Motor neuron (in vitro differentiated cells): ENCODE measurements at places on chromosomes 4 and X.

DNA sequence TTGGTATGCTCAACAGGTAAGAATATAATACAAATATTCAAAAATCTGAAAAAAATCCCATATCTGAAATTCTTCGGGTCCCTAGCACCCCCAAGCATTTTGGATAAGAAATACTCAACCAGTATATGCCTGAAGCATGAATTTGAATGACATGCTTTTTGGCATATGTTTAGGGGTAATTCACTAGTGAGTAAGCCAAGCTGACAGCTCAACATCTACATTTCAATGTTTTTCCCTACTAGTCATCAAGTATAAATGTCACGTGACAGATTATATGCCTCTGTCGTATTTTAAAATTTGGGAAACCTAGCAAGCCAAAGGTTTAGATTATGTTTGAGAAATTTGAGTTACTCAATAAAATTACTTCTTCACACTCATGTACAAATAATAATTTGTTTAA, 125.1 kb downstream of the FGF16 start:
- ATAC-seq: no peak

DNA sequence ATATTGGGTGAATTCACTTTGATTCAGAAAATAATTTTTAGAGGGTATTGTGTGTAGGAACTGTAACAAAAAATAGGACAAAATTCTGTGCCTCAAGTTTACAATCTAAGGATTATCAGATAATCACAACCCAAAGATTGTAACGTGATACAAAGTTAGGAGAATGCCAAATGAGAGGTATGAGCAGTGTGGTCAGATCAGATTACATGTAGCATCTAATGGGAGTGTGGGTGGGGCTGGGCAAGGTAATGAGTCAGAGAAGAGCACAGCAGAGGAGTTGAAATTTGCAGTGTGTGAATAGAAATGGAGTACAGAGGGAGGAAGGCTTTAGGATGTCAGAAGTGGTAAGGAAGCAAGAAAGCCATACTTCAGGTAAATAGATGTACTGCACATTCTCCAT, 103.4 kb upstream of the TEX13A start:
- no peak for ATAC-seq

DNA sequence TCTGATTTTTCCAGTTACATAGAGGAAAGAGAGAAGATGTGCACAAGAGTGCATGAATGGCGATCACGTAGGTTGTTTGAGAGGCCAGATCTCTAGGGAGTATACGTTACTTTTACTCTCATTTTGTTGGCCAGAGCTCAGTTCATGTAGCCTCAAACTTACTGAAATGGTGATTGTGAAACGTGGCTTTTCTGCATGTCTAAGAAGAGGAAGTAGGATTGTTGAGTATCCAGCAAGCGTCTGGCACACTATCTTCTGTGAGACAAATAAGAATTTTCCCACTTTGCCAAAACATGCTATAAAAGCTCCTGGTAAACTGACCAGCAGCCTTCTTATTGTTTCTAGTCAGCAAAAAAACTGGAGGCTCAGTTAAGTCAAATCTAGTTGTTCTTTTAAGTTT, 264.5 kb upstream of the EMCN start:
- ATAC-seq: no peak

DNA sequence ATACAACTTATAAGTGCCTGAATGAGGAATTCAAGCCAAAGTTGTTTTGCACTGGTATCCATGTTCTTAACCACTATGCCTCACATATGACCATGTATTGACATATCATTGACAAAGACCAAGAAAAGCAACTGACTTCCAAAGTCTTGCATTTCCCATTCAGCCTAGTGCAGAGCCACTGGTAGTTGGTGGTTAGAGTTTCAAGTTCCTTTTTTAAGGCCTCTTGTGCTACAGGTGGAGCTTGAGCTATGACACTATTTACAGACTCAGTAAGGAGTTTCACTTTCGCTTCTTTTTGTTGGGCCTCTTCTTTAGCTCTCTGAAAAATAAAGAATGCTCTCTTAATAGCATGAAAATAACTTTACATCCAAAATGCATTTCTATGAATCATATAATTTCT, 763.0 kb downstream of the DMD start:
- ATAC-seq: no peak

GRCh38 chrX:72470532-72471223, 102.0 kb downstream of the HDAC8 start:
- no peak for ATAC-seq

GRCh38 chrX:46812445-46812844, 24.4 kb upstream of the RP2 start:
- no peak for ATAC-seq

GRCh38 chr4:82517043-82517442, 44.7 kb downstream of the TMEM150C start:
- no peak for ATAC-seq

DNA sequence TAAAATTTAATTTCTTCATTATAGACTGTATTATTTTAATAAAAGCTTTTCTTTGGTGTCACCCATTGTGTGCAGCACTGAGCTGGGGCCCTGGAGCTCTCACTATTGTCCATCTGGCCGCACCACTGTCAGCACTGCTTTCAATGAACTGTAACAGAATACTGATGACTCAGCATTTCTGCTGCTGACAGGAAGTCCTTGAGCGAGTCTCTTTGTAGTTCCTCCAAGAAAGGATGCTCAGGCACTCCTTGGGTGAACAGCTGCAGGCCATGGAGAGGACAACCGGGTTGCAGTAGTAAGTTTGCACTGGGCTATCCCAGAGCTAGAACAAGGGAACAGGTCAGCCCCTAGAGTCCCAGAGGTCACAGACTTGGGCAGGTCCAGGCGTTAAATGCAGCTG, 81.6 kb downstream of the SORBS2 start:
- ATAC-seq: peak; percentile 76

DNA sequence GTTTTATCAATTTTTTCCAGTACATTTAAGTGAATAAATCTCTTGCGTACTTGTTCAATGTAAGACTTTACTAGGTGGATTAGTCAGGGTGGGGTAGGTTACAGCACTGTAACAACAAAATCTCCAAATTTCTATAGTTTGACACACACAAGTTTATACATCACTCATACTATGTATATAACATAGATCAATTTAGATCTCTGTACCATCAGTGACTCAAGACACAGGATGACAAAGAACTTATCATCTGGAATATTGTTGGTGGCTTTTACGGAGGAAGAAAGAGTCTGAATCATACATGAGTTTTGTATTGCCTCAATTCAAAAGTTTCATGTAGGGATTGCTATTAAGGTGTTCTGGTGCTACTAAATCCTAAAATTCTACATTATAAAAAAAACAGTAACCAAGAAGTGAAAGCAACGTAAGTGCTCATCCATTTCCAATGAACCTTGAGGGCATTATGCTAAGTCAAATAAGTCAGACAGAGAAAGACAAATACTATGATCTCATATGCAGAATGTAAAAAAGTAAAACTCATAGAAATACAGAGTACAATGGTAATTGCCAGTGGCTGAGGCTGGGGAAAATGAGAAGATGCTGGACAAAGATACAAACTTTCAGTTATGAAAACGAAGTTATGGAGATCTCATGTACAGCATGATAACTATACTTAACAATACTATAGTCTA, 98.0 kb upstream of the DKK2 start:
- peak; percentile 29 for ATAC-seq

DNA sequence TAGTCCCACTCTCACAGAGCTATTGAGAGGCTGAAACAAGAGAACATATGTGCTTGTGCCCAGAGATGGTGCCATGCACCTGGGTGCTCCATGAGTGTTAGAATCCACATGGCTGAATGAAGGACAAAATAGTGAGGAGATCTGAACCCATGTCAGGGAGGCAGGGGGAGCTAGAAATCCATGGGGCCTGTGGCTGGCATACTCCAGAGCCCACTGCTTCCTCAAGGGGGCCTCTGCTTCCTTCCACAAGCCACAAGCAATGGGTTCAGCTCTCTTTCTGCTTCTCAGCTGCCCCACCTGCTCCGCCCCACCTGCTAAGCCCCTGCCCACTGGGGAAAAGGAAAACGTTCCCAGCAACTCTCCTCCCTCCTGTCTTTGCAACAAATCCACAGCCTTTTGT, 46.1 kb downstream of the PJA1 start:
- no peak for ATAC-seq

DNA sequence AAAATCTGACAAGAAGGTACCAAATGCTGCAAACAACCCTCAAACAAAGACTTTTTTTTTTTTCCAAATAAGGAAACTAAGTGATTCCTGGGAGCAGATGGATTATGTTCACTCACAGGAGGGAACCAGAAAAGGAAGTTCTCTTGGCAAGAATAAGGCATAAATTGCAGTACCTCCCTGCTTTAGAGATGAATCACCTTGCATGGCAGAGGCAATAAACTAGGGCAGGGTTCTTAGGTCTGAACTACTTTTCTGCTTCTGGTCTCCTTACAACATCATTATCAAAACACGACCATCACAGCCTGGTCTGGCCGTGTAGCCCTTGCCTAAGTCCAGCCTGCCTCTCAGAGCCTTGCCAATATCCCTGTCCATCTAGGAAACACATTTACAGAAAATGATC, 6.3 kb downstream of the TMEM31 start:
- ATAC-seq: peak; percentile 83

DNA sequence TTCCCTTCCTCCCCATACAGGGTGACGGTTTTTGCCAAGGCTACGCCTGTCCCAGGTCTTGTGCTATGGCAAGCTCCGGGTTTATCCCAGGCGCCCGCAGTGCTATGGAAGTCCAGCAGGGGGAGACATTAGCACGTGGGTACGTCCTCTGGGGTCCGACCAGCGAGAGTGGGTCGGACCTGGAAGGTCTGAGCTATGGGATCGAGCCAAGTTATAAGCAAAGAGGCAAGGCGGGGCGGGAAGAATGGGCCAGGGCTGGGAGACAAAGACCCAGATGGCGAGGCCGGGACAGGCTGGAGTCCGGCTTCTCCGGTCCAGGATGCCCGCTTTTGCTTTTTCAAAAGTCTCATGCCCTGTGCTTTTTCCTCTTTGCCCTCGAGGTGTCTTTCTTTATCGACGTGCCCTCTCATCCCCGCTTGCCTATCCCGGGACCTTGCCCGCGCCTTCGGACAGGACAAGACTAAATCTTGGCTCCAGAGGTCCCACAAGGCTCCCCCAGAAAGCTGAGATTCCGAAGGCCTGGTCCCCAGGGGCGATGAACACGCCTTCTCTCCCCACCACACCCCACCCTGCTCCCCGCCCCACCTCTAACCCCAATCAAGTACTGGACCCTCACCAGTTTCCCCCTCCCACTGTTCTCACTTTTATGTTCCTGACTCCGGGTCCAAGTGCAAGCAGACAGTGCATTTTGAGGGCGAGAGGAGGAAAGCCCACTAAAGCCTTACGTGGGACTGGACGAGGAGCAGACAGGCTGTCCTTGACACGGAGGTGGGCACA, 785 bp upstream of the EFNB1 start:
- peak; percentile 41 for ATAC-seq

- ATAC-seq: no peak
These were observed 7.5 kb downstream of the NEK1 start for GRCh38 chr4:169604903-169605331.

DNA sequence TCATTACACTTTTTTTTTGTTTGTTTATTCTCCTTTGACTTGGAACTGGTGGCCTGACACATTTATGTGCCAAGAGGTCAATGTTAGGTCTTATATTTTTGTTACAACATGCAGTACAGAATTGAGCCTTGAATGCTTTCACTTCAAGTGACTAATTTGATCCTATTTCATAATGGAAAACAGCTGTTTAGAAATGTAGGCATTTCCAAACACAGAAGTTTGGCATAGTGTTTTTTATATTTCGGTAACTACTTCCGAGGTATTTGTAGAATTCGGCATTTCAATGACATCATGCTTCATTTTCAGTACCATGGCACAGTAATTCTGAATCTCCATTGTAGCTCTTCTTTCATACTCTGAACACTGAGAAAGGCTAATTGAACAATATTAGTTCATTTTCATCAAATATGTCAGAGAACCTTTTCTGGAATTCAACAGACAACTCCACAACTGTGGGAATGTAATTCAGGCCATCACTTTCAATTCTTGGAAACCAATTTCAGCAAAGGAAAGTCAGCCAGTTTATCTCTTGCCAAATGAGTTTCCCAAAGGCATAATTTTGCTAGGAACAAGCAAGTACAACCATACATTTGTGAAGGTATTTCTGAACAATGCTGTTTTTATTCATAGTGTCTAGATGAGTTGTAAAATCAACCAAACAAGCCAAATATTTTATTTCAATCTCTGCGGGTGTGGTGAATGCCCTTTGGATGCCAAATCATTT, 11.4 kb downstream of the FAM120C start:
- no peak for ATAC-seq

DNA sequence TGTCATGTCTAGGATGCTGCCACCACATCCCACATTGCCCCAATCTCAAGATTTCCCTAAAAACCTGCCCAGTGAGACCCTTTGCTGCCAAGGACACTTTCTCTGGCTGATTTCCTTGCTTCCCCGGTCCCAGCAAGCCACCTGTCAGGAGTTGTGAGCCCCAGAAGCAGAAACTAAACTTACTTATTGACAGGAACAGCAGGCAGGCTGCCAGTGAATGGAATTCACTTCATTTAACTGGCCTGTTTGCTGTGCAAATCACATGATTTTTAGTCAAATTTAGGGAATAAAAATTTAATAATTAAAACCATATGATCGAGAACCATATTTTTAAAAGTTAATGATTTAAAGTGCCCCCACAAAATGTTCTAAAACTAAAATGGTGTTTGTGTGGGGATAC, 48.5 kb downstream of the MAMLD1 start:
- ATAC-seq: no peak

DNA sequence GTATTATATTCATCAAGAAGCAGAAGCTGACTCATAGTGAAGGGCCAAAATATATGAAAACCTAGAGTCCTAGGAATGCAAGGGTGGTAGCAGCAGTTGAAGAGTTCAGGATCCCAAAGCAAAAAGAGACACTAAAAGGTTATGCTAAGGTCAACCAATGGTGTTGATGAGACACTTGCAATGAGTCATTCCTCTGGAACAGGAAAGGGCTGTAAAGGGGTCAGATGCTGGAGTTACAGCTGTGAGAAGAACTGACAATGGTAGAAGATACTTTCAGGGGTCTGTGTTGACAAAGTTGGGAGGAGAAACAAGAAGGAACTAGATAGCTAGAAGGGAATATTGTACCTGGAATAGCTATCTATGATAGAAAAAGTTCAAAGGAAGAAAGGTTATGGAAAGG, 47.5 kb downstream of the ZGRF1 start:
- ATAC-seq: no peak

DNA sequence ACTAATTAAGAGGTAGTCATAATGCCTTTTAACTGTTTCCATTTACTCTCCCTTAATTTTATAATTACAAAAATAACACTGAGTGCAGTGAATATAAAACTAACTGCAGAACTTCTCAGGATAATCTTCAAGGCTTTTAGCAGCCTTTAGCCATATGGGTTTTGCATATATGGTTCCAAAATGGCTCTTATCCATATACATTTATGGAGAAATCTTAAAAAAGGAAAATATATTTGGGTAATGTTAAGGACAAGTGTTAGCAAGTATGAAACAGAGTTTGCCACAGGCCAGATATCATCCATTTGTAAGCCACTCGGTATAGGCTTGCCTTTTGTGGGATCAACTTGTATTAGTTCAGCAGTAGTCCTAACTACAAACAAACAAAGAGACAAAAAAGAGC, 423.4 kb downstream of the PDHA2 start:
- no peak for ATAC-seq

- no peak for ATAC-seq
These were observed 35.8 kb upstream of the TMEM164 start for GRCh38 chrX:109967156-109967555.
